Suprapubic skin (tissue), 4 donors: ENCODE measurements at places on chromosomes 3 and 15.

DNA sequence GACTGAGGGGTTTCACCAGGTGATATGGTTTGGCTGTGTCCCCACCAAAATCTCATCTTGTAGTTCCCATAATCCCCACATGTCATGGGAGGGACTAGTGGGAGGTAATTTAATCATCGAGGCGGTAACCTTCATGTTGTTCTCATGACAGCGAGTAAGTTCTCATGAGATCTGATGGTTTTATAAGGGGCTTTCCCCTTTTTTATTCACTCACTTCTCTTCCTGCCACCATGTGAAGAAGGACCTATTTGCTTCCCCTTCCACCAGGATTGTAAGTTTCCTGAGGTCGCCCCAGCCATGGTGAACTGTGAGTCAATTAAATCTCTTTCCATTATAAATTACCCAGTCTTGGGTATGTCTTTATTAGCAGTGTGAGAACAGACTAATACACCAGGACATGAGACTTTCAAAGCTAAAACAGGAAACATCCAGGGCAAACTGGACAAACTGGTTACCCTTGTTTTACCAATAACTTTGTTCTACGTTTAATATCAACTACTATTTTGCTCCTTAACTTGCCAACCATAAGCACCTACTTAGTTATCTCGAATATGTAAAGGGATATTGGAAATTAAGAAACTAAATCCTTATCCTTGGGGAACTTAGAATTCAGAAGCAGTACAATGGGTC lies 98.2 kb downstream of the MYH15 start:
- DNase-seq = no peak

- DNase-seq = no peak
These were observed 282.3 kb downstream of the PYDC2 start for GRCh38 chr3:191743283-191743682.

DNA sequence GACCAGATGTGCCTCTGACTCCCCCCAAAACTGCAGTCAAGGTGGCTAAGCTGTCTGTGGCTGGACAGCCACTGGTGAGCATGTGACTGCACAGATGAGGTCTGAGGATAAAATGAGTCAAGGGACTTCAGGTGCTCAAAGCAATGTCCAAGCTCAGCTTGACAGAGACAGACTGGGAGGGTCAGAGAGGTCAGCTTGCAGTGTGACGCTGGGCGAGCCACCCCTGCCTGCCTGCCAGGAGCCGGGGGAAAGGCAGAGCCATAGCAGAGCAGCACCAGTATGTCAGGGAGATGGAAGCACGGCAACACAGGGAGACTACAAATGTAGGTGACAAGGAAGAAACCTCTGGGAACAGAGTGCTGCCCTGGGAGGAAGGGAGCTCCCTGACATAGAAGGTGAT lies 399.4 kb downstream of the OCA2 start:
- no peak for DNase-seq

GRCh38 chr3:171895291-171895690 lies 52.1 kb downstream of the TMEM212 start:
- no peak for DNase-seq

GRCh38 chr15:90780916-90781315 lies 63.8 kb downstream of the BLM start:
- DNase-seq = no peak

DNA sequence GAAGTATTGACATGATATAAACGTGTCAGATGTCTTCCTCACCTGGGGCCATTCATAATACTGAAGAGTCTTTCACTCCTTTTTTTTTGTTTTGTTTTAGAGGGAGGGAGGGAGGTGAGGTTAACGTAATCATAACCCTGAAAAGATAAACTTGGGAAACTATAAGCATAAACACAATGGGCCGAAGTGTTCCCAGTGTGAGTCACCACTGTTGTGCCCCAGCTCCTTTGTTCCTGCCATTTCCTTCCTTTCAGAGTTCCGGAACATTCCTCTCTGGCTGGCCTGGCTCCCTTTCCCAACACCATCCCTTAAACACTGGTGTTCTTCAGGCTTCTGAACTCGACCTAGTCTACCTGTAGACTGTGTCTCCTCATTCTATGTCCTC lies 18.6 kb downstream of the PLD1 start:
- DNase-seq = no peak

DNA sequence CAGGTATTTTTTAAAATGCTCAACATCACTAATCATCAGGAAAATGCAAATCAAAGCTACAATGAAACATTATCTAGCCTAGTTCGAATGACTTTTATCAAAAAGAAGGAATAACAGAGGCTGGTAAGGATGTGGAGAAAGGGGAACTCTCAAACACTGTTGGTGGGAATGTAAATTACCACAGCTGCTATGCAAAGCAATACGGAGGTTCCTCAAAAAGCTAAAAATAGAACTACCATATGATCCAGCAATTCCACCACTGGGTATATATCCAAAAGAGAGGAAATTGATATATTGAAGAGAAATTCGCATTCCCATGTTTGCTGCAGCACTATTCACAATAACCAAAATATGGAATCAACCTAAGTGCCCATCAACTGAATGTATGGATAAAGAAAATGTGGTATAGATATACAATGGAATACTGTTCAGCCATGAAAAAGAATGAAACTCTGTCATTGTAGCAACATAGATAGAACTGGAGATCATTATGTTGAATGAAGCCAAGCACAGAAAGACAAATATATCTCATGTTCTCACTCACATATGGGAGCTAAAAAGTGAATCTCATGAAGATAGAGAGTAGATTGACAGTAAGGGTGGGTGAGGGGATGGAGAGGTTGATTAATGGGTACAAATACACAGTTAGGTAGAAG lies 19.7 kb upstream of the CLN6 start:
- no peak for DNase-seq

DNA sequence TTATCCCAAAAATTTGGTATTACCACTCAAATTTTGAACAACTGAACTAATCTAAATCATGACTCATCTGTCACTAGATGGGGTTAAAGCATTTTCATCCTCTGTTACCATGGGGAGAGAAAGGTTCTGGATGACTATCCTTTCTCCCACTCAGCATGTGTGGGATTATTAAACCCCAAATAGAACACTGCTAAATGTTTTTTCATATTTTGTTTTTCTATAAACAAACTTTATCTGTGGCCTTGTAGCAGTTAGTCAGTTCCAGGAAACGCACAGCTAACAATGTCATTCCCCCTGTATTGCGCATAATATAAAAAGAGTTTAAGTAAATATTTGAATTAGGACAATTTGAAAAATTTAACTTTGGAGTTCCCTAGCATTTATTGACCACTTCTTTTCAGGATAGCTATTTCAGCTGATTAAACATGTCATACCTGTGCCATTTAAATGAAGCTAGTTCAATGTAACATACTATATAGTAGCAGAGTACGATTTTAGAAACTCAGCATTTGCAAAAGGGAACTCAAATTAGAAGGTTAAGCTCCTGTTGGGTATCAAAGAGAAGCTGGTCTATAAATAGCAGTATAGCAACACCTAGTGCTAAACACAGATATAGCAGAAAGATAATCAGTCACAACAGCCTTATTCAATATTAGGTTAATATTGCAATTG lies 9.2 kb upstream of the TMEM212 start:
- DNase-seq = no peak

DNA sequence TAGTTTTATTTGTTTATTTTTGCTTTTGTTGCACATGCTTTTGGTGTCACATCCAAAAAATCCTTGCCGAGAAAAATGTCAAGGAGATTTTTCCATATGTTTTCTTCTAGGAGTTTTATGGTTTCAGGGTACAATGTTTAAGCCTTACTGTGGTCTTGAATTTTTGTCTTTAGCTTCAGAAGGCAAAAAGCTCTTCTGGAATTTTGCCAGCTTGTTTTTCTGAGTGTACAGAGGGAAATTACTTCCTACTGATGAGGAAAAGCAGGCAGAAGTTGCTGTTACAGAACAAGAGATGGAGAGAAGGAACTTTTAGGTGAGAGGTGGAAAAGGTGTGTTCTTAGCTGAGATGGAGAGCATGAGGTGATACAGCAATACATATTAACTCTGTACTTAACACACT lies 59.6 kb downstream of the UBE2E2 start:
- DNase-seq = no peak
